ENCODE measurements at places on chromosomes 4 and X.

- DNase-seq = no peak
Measured at GRCh38 chr4:161466316-161466715, 697.5 kb downstream of the FSTL5 start.

DNA sequence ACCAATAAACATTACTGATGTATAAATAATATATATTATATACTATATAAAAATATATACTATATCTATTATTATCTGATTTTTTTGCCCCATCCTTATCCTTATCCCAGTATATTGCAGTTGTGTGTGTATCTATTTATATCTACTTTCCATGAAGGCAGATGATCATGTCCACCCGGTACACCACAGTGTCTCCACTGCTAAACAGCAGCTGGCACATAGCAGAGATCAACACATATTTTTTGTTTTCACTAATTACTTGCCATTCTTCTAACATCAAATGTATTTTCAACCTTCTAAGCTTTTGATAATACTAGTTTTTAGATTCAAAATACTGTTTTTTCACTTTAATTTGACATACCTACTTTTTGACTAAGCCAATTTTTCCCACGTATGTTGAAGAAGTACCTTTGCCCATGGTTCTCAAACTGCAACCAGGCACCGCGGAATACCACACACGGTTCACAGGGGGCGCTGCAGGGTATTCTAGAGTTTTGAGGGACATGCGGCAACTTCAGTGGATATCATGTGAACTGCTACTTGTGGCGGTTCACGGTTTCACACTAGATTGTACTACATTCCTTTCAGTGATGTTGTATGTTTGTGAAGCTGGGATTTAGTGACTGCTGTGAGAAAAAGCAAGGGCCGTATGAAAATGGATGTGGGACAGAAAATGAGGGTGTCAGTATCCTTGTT, 182.5 kb upstream of the NPY2R start:
- no peak for DNase-seq

- no peak for DNase-seq
Measured at GRCh38 chr4:121479808-121480207, 99.0 kb upstream of the QRFPR start.

DNA sequence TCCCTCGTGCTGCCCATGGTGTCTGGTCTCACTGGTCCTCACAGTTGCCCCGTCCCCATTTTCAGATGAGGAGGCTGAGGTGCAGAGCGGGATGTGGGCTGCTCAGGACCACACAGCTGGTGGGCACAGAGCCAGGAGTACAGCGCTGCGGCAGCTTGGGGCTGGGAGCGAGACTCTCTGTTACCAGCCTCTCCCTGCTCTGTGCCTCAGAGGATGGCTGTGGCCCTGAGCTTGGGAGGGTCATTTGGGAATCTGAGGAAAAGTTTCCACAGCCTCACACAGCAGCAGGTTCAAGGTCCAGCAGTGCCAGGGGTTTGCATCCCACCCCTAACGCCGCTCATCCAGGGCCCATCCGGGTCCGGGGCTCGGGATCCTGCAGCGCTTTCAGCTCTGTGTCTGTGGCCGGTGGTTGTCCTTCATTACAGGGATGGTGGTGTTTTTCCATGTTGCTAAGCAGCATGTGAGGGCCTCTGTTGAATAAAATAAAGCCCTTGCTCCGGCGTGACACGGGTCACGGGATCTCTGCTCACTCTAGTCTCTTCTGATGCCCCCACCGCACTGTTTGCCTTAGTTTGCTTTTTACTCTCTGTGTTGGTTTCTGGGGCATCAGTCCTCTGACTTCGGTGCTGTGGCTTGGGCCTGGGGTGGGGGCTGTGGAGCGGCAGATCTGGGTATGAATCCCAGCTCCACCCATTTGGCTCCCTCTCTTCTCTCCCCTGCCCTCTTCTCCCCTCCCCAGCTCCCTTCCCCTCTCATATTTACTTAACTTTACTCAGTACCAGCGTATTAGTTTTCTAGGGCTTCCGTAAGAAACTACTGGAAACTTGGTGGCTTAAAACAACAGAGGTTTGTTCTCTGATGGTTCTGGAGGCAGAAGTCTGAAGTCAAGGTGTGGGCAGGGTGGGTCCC, 6.5 kb downstream of the WFS1 start:
- no peak for DNase-seq

DNA sequence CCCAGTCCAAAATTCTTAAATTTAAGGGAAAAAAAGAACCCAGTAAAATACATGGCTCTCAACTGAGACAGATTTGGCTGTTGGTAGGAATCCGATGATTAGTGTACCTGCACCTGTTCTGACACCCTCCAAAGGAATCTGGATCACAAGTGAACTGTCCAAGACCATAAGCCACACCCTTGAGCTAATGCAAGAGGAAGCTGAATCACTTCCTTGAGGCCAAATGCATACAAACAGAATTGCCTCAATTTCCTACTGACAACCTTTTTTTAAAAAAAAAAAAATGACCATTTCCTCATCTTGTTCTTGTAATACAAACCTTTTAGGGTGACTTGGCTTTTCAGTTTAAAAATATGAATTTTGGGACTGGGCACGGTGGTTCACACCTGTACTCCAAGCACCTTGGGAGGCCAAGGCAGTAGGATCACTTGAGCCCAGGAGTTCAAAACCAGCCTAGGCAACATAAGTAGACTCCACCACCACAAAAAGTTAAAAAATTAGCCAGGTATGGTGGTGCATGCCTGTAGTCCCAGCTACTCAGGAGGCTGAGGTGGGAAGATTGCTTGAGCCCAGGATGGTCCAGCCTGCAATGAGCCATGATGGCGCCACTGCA, 10.7 kb upstream of the FBXL5 start:
- no peak for DNase-seq

DNA sequence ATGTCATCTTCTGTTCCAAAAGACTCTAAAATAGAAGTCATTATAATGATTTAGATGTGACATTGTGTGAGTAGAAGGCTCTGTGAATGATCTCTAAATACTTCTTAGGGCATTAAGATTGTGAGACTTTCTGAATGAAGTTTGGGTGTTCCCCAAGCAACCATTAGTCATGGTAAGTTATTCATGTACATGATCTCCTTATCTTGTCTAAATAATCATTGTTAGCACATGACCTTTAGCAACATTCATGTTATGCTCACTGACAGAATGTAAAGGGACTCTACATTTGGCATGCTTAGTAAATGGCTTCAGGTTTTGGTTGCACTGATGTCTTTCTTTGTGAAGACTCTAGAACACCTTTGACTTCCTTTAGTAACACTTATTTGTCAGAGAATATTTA, 140.8 kb upstream of the AGA start:
- no peak for DNase-seq

- no peak for DNase-seq
Measured at GRCh38 chrX:155389634-155390033, 7.7 kb downstream of the F8A2 start.

DNA sequence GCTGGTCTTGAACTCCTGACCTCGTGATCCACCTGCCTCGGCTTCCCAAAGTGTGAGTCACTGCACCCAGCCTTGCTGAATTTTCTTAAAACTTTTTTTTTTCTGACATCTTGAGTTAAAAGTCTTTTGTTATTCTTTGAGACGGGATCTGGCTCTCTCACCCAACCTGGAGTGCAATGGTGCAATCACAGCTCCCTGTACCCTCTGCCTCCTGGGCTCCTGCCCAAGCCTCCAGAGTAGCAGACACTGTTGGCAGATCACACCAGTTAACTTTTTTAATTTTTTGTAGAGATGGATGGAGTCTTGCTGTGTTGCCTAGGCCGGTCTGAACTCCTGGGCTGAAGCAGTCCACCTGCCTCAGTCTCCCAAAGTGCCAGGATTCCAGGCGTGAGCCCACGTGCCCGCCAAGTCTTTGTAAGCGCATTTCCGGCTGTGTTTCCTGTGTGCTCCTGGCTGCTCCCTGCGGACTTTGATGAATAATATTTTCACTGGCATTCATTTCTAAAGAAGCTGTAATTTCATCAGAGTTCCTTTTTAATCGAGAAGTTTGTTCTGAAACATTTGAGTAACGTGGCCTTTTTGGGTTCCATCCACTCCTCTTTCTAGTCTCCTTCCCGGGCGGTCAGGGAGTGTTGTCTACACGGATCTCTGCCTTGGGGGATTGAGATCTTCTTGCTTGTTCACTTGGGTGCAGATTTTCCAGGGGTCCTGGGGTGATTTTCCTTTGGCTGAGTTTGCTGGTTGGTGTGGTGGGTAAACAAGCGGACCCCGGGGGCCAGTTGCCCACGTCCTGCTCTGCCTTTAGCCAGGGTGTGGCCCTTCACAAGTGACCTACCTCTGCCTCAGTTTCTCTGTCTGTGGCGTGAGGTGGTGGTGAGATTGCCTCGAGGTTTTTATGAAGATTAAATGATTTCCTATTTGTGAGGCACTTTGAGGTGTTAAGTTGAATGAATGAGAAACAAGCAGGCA, 44.4 kb downstream of the PCGF3 start:
- peak; percentile 28 for DNase-seq

DNA sequence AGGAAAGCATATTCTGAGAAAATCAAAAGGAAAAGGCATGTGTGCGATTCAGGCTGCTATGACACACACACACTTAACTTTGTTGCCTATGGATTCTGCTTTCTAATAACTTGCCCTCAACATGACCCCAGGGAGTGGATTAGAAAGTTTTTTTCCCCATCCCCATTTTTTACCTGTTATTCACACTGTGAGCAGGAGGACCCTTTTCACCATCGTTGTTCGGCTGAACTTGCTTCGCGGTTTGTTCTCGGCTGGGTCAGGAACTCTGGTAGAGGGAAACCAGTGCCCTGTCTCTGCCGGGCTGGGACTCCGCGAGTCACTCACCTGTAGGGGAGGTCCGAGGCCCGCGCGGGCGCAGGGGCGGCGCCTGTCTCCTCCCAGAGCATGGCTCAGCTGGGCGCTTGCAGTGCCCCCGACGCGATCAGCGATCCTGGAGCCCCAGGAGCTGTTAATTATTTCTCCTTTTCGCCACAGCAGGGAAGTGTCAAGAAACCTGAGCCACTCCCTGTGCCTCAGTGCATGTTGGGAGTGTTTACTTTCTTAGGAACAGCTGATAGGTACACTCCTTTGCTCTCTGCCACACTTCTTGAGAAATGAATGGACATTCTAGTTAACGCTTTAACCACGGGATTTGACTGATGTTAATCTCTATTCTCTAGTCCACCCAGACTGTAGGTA, at the start of gene RASSF6:
Gene RASSF6, minus strand, starts transcription at position 322 of the 678 bp plus-strand sequence. CDS start 8,641 bp downstream, outside the sequence.
- DNase-seq = no peak

DNA sequence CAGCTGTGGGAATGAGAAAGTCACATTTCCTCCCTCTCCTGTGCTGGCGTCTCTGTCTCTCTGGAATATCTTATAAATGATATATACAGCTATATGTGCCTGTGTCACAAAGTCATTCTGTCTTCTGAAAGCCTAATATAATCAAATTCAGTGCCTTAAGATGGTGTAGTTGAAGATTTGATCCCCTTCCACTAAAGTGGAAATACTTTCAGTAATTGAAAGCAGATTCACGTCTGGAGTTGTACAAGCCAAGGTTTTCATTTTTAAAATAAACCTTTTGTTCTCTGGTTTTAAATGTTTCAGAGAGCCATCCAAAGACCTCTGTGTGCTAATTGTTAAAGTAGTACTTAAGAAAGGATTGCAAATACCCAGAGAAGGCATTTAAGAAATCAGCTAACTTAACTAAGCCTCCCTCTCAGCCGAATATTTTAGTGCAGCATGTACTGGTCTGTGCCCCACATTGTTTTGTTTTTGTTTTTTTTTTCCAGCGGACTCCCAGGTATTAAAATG, 206.8 kb downstream of the TENM3 start:
- DNase-seq = peak; percentile 28

DNA sequence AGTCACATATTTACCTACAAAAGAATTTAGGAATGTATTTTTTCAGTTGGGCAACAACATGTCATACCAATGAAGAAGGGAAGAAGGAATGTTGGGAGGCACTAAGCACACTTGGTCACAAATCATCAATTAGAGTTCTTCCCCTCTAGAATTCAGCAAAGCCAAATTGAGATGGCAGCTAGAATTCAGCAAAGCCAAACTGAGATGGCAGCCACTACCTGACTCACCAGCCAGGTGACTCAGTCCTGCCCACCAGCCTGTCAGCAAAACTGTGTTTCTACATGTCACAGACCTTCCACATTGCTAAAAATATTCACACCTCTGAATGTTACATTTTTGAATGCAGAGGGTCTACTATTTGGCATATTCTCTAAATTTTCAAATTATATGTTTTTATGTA, 63.2 kb upstream of the NOCT start:
- DNase-seq = peak; percentile 48

DNA sequence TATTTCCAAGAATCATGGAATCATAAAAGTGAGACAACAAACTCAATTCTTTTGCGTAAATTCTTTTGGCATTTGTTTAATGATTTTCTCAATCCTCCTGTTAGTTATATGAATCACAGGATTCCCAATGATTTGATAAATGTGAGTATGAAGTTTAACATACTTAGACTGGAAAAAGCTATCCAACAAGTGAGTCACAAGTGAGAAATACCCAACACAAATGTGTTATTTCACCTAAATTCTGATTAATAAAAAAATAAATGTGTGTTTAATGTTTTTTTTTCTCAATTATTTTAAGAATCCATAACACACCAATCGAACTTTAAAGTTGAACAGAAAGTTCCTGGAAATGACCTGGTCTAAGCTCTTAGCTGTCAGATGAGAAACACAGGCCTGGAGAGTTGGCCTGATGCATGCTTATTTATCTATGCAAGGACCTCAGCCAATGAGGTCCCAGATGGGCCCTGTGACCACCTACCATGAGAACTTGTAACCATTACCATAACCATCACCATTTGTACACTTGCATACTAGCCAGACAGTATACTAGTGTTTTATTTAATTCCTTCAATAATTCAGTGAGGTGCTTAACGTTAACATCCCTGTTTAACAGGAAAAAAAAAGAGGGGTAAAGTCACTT, 386.7 kb downstream of the SPRY1 start:
- DNase-seq = peak; percentile 71

DNA sequence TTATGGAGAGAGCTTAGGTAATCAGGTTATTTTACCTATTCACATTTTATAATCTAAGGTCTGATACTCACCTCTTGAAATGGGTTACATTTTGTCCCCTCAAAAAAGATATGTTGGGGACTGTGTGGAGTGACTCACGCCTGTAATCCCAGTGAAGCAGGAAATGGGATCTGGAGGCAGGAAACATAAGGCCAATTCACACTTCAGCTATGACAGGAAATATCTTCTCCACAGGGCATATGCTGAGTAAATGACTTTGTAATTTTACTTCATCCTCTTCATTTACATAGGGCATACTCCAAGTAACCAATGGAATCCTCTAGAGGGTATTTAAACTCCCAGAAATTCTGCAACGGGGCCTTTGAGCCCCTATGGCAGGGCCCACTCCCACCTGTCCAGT, 54.8 kb upstream of the ZMAT1 start:
- DNase-seq = peak; percentile 13
